ENCODE measurements at places on chromosomes 4 and X. TPM values are rescaled to one million over a fixed set of nuclear protein-coding genes. Genes with fewer than 3 reads are reported as not detected.

The TIGD4 gene
- 1.0 TPM for total RNA-seq

The FABP2 gene
- not detected for total RNA-seq

The BGN gene
- total RNA-seq, result 157 TPM

The KLHL13 gene
- total RNA-seq, result 3.9 TPM

The GAGE12J gene
- total RNA-seq, result not detected

GRCh38 chr4:158536833-158537232 is 15.2 kb downstream of the RXFP1 start:
- H3K27ac ChIP-seq, result no peak overlapping the region
- no peaks in the 10 kb centered on the region for H3K27me3 ChIP-seq
- no peak overlapping the region for H3K4me3 ChIP-seq
- no peak for DNase-seq

GRCh38 chrX:23883737-23884354 is 23.9 kb downstream of the APOO start:
- H3K4me3 ChIP-seq, result no peak overlapping the region
- H3K4me1 ChIP-seq, result no peaks in the 10 kb centered on the region
- H3K36me3 ChIP-seq, result no peaks in the 10 kb centered on the region
- no peak overlapping the region for H3K27ac ChIP-seq

- no peak for DNase-seq
- no peaks in the 10 kb centered on the region for H3K4me1 ChIP-seq
- H3K27ac ChIP-seq, result no peak overlapping the region
- no peak overlapping the region for H3K4me3 ChIP-seq
- no peaks in the 10 kb centered on the region for H3K27me3 ChIP-seq
Observed at GRCh38 chrX:50117476-50117875, 83.3 kb downstream of the AKAP4 start.

DNA sequence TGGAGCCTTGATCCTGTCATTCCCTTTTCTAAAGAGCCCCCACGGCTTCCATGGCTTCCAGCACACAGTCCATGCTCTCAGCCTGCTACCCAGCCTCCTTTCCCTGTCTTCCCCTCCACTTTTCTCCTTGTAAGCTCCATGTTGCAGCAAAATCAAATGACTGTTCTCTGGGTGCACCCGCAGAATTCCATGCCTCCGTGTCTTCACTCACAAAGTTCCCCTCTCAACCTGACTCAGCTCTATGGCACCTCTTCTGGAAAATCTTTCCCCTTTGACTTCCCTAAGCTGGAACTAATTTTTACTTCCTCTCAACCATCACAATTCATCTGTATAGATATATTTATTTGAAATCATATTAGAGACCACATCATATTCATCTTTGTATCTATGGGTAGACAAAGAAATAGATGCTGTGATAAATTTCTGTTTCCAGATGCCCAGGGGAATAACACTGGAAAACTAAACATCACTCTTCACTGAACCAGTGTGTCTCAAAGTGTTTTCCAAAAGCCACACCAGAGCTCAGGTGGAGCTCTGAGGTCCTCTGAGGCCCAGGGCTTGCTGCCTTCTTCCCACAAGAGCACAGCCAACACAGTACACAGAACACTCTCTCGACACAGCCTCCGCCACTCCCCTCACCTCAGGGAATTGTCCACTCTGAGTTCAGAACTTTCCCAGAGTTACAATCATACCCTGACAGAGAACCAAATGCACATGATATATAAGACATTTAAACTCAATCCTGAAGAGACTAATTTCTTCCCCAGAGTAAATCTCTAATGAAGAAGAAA is 3.3 kb downstream of the SETD7 start:
- H3K36me3 ChIP-seq, result no peaks in the 10 kb centered on the region
- no peak for DNase-seq
- no peak overlapping the region for H3K4me3 ChIP-seq
- peaks cover 51% of the 10 kb centered on the region for H3K4me1 ChIP-seq
- H3K27ac ChIP-seq, result no peak overlapping the region
- no peaks in the 10 kb centered on the region for H3K27me3 ChIP-seq

DNA sequence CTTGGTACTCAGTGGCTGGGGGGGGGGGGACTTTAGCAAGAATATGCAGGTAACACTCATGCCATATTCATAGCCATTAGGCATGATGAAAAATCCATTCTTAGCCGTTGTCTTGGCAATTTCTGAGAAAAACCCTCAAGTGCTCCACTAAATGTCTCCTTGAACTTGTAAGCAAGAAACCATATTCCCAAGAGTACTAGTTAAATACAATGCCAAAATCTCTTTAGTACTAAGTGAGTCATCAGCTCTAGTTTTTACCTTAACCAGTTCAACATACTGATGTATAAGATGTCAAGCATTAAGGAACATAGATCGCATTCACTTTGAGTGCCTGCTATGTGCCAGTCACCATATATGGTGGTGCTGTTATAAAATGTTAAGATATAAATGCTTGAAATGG is 27.5 kb downstream of the UBE2D3 start:
- no peak for DNase-seq
- peaks cover 100% of the 10 kb centered on the region for H3K36me3 ChIP-seq
- H3K27ac ChIP-seq, result no peak overlapping the region
- H3K27me3 ChIP-seq, result no peaks in the 10 kb centered on the region
- peaks cover 6% of the 10 kb centered on the region for H3K4me1 ChIP-seq
- H3K4me3 ChIP-seq, result no peak overlapping the region

GRCh38 chr4:180197471-180197870 is 2045.7 kb upstream of the TENM3 start:
- no peaks in the 10 kb centered on the region for H3K36me3 ChIP-seq
- no peak overlapping the region for H3K27ac ChIP-seq
- no peak for DNase-seq

DNA sequence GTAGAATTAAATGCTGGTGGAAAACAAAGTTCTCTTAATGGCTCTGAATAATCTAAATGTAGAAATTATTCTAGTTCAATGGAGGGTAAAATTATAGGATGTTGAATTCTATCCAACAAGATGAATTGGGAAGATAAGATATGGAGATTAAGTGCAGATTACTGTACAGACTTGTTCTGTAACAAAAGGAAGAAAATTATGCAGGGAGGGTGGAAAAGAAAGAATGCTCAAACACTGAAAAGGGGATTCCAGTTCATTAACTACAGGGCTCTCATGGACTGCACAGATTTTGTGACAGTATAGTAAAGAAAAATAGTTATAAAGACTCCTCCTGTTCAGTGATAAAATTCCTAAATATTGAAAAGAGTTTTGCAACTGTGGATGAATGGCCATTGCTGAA is 1794.0 kb upstream of the PCDH7 start:
- no peaks in the 10 kb centered on the region for H3K4me1 ChIP-seq
- no peak for DNase-seq
- H3K4me3 ChIP-seq, result no peak overlapping the region
- H3K27me3 ChIP-seq, result no peaks in the 10 kb centered on the region
- H3K36me3 ChIP-seq, result no peaks in the 10 kb centered on the region

GRCh38 chr4:40621229-40621591 is 8.5 kb downstream of the RBM47 start:
- DNase-seq, result no peak
- H3K4me1 ChIP-seq, result peaks cover 32% of the 10 kb centered on the region
- H3K27ac ChIP-seq, result peak overlapping the region; percentile 73
- H3K4me3 ChIP-seq, result no peak overlapping the region
- no peaks in the 10 kb centered on the region for H3K27me3 ChIP-seq

DNA sequence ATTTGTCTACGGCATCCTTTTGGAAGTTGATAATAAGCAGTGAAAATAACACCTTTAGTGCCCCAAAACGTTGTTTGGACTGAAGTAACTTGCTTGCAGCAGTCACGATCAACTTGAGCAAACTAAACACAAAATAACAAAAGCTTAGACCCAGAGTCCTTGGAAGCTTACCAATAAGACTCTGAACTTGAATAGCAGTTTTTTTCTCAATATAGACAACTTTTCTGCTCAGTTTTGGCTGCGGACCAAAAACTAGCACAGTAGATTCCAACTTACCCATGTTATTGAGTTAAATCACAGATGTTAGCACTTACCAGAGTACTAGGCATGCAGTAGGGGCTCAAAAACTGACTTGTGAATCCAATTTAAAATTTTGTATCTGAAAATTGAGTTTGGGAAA is 746.9 kb downstream of the PCDH19 start:
- H3K27me3 ChIP-seq, result no peaks in the 10 kb centered on the region
- H3K27ac ChIP-seq, result no peak overlapping the region
- H3K4me1 ChIP-seq, result no peaks in the 10 kb centered on the region
- no peak for DNase-seq
- H3K36me3 ChIP-seq, result no peaks in the 10 kb centered on the region

DNA sequence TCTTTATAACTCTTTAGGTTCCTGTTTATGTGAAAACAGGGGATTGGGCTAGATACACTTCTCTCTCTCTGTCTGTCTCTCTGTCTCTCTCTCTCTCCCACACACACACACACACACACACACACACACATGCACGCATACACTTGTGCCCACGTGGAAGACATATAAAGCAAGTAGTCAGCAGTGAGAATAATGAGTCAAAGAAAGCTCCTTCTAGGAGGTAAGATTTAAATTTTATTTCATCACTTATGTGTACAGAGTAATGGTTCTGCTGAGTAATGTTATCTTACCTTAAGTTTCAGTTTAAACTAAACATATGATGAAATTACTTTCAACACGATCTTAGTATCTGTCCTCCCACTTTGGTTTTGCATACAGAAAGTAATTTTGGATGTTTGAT is 243.0 kb upstream of the TEX13A start:
- no peak for DNase-seq
- no peak overlapping the region for H3K27ac ChIP-seq
- H3K36me3 ChIP-seq, result no peaks in the 10 kb centered on the region
- H3K27me3 ChIP-seq, result no peaks in the 10 kb centered on the region
- H3K4me1 ChIP-seq, result no peaks in the 10 kb centered on the region
- no peak overlapping the region for H3K4me3 ChIP-seq

GRCh38 chr4:43843501-43843900 is 605.1 kb downstream of the KCTD8 start:
- H3K4me1 ChIP-seq, result no peaks in the 10 kb centered on the region
- DNase-seq, result no peak
- H3K4me3 ChIP-seq, result no peak overlapping the region

DNA sequence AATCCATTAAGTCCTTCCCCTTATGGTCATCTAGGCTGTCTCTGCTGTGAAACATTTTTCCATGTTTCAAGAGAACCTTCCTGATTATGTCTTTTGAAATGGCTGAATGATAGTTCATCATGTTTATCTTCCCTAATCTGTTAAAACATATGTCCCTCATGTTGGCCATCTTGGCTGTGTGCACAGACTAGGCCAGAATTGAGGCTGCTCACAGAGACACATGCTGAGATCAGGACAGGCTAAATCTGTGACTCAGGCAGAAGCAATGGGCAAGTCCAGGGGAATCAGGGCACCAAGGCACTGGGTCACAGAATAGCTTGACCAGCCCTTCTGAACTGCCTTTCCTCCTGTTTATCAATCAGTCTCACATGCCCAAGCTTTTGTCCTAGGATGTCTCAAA is 78.3 kb downstream of the FHDC1 start:
- no peak overlapping the region for H3K27ac ChIP-seq
- DNase-seq, result no peak
- no peaks in the 10 kb centered on the region for H3K36me3 ChIP-seq
- H3K4me3 ChIP-seq, result no peak overlapping the region

DNA sequence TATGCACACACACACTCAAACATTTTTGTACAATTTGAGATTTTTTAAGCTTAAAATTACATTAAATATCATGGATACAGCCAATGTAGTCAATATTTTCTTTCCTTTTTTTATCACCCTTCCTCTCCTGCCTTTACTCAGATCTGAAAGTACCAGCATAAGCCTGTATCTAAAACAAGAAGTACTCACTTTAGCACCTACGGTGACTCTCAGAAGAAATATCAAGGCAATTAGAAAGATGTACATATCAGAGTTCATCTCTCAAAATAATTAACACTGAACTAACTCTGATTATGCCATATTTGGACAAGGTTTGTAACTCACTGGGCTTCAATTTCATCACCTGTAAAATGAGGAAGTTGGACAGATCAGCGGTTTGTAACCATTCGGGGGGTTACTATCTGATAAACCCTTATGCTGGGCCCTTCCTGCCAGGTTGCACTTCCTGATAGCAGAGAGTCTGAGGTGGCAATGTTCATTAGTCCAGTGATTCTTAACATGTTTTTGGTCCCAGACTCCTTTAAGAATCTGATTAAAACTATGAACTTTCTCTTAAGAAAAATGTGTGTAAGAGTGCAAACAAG is 5.7 kb upstream of the GPR174 start:
- no peak for DNase-seq
- no peak overlapping the region for H3K4me3 ChIP-seq
- H3K27me3 ChIP-seq, result no peaks in the 10 kb centered on the region
- no peaks in the 10 kb centered on the region for H3K36me3 ChIP-seq
- no peak overlapping the region for H3K27ac ChIP-seq

DNA sequence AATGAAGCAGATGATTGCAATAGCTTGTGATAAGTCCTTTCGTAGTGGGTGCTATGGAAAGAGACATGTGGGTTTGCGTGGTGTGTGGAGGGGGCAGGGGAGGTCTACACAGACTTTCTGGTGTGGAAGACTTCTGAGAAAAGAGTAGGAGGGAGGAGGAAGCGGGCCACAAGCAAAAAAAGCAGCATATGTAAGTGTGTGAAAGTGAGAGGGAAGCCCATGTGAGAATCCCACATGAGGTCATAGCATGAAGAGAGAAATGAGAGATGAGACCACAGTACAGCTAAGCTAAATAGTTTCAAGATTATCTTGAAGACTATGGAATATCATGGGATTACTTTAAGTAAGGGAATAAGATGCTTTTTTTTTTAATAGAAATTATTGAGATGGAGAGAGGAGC is 2039.9 kb upstream of the TENM3 start:
- no peaks in the 10 kb centered on the region for H3K27me3 ChIP-seq
- no peak overlapping the region for H3K27ac ChIP-seq
- no peaks in the 10 kb centered on the region for H3K4me1 ChIP-seq
- H3K36me3 ChIP-seq, result no peaks in the 10 kb centered on the region
- DNase-seq, result no peak
- H3K4me3 ChIP-seq, result no peak overlapping the region

GRCh38 chr4:144374065-144374464 is 233.5 kb upstream of the GYPA start:
- DNase-seq, result no peak
- no peaks in the 10 kb centered on the region for H3K4me1 ChIP-seq
- H3K27ac ChIP-seq, result no peak overlapping the region
- H3K4me3 ChIP-seq, result no peak overlapping the region

- H3K4me1 ChIP-seq, result peaks cover 63% of the 10 kb centered on the region
- peak overlapping the region; percentile 56 for H3K27ac ChIP-seq
- H3K4me3 ChIP-seq, result no peak overlapping the region
- H3K36me3 ChIP-seq, result no peaks in the 10 kb centered on the region
- DNase-seq, result no peak
Observed at GRCh38 chr4:158775091-158775651, 6.3 kb downstream of the FNIP2 start.

All from lower lobe of right lung (tissue), 2 donors.